ENCODE measurements at places on chromosomes 12 and 14.
A peak's percentile ranks its signal among the peaks of the same experiment; 100 is the strongest.

DNA sequence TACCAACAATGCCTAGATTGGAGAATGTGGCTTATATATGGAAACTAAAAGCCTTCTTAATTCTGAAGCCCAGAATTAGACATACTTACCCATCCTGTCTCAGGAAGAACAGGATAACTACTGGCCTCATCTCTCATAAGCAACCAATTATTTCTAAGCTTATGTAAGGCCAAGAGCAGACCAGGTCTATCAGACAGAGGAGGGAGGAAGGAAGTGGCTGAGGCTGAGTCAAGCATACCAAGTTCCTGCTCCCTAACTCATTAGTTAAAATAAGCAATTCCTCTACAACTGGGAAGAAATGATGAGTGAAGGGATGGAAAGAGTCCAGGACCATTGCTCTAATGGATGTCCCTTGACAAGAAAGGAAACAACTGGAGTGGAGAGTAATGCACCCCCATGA lies 27.0 kb upstream of the INSM2 start:
- DNase-seq = no peak

- no peak for DNase-seq
These were observed 1027.6 kb downstream of the BCL11B start for GRCh38 chr14:98244162-98244948.

- peak; percentile 43 for DNase-seq
These were observed 2.4 kb upstream of the CRIP1 start for GRCh38 chr14:105484069-105484996.

DNA sequence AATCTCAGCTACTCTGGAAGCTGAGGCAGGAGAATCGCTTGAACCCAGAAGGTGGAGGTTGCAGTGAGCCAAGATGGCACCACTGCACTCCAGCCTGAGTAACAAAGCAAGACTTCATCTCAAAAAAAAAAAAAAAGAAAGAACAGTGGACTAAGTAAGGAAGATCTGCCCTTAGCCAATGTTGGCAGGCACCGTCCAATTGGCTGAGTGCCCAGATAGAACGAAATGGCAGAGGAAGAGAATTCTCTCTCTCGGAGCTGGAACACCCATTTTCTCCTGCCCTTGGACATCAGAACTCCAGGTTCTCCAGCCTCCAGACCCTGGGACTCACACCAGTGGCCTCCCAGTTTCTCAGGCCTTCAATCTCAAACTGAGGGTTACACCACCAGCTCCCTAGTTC lies 49.9 kb downstream of the ESR2 start:
- no peak for DNase-seq

DNA sequence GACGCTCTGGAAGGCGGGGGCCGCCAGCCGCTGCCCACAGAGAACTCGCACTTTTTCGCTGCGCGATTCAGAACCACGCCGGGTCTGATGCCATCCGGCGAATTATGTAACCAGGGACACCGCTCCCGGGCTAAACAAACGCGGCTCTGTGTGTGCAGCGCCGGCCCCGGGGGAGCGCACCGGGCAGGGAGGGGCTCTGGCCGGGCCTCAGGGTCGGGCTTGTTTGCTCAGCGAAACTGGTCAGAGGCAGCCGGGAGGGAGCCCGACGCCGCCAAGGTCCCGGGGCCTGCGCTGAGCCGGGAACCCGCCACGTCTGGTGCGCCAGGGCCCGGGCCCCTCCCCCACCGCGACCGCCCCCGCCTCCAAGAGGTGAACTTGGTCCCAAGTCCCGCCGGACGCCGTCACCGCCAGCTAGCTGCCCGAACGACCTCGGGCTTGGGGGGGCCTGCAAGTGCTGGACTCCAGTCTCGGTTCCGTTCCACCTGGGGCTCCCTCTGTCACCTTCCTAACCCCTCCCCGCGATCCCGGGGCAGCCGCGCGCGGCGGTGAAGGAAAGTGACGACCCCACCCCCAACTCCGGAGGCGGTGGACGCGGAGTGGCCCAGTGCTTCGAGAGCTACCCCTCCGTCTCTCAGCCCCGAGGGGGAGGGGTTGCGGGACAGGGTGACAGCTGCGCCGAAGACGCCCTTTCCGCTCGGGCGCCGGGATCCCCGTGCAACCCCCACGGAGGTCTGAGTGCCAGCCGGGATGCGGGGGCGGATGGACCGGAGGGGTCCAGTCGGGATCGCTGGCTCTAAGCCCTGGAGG lies 848 bp downstream of the CTDSP2 start:
- peak; percentile 13 for DNase-seq

- DNase-seq = no peak
These were observed 287.5 kb downstream of the GALC start for GRCh38 chr14:87705439-87705896.

DNA sequence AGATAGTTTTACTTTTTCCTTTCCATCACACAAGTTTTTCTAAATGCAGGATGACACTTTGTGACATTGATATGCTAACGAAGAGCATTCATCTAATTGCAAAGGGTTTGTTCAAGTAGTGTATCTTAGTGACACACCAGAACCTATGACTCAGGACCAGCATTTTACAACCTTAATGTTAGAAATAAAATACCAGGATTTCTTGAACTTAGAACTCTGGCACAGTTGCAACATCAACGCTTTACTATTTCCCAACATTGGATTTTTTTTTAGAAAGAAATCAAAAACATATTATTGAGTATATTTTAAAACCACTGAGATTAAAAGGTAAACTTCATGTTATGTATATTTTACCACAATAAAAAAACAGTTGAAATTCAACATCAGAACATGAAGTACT lies 17.9 kb upstream of the PLEKHG6 start:
- no peak for DNase-seq

- DNase-seq = no peak
These were observed 842.9 kb downstream of the SLC6A15 start for GRCh38 chr12:84069699-84070098.

GRCh38 chr14:68788996-68789820 lies 3.7 kb downstream of the ZFP36L1 start:
- peak; percentile 79 for DNase-seq

GRCh38 chr14:52776816-52777215 lies 14.6 kb downstream of the GNPNAT1 start:
- DNase-seq = no peak

- no peak for DNase-seq
These were observed 60.4 kb downstream of the ANO6 start for GRCh38 chr12:45276154-45276755.

DNA sequence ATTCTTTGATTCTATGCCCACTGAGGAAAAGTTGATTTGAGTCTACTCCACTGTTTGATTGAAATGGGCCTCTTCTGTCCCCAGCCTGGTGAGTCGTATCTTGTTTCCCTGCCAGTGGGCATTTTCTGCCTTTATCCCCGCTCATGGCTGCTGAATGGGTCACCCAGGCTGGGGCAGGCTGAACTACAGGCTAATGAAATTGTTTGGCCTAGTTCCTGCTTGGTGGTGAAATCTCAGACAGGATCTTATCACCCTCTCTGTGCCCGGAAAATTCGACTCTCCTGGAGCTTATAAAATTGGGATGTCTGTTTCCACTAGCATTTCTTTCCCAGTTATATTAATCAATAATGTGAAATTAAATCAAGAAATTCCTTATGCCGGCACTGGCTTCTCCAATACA lies 65.0 kb downstream of the CHST11 start:
- DNase-seq = no peak

GRCh38 chr12:51593021-51593420 lies 2.0 kb downstream of the SCN8A start:
- DNase-seq = no peak

DNA sequence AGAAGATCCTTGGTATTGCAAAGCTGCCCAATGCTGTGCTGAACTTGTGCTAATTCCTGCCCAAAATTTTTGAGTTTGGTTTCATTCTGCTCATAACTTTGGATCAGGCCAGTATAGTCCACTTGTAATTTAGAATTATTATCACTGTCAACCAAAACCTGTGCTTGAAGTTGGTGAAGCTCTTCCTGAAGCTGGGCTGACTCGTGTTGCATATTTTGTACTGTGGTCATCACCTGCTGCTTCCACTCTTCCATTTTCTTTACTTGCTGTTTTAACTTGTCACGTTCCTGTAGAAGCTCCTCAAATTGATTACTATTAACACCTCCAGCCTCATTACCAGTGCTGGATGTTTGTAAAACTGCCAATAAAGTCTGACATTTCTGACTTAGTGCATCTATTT lies 35.8 kb downstream of the TRIP11 start:
- DNase-seq = no peak

- no peak for DNase-seq
These were observed 21.2 kb downstream of the GPRC5D start for GRCh38 chr12:12930633-12931219.

- DNase-seq = no peak
These were observed 54.0 kb downstream of the CLIP1 start for GRCh38 chr12:122368361-122369073.

DNA sequence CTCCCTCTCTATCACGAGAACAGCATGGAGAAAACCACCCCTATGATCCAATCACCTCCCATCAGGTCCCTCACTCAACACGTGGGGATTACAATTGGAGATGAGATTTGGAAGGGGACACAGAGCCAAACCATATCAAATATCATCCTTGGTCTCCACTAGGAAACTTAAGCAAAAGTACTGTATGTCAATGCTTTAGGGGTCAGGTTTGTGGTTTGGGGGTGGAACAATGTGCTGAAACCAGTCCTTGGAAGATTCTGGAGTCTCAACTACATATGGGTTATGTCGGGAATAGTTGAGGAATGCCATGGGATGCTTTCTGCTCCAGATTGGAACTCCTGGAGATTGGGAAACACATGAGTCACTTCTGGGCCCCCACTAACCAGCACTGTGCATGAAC lies 48.3 kb upstream of the CCDC63 start:
- DNase-seq = no peak

GRCh38 chr14:79758985-79759384 lies 452.3 kb downstream of the DIO2 start:
- DNase-seq = no peak

Measured in stimulated activated CD8-positive, alpha-beta memory T cell treated with anti-CD3 and anti-CD28 coated beads, Interleukin-4, amount 100 ng/mL, for 1 hour (primary cell).